ENCODE measurements at places on chromosomes 4 and X.

DNA sequence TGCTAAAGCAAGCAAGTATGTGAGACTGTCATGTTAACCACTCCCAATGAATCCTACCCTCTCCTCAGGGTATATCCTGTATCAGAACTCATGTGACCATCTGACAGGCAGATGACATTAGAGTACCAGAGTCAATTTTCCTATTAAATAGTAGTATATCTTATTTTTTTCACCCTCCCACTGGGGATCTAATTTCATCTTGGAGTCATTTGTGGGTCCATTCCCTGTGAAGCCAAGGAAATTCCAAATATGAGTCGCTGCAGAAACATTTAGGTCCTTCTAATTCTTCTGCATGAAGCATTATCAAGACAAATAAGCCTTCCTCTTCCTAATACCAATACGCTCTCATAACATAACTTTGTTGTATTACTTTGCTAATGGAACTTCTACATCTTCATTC lies 52.2 kb upstream of the BLTP1 start:
- DNase-seq = no peak

GRCh38 chrX:2342281-2342688 lies 158.5 kb downstream of the DHRSX start:
- no peak for DNase-seq

GRCh38 chr4:111068883-111069282 lies 446.0 kb upstream of the PITX2 start:
- DNase-seq = no peak

DNA sequence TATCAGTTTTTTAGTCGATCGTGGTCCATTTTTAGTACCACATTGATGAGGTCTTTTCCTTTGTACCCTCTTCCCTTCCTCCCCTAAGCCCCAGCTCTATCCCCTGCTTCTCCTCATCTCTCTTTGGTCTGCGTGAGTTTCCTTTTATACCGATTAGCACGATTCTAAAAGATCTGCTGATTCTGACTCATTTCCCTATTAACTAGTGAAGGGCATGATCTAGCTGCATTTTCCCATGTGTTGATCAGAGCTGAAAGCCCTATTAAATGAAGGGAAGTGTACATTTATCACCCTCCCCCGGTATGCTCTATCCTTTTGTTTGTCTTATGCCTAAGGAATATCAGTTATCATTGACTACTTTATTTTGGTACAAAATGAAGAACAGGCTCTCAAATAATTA lies 181.7 kb upstream of the NPY2R start:
- no peak for DNase-seq

GRCh38 chr4:34202154-34202553 lies 2042.2 kb downstream of the ARAP2 start:
- no peak for DNase-seq

DNA sequence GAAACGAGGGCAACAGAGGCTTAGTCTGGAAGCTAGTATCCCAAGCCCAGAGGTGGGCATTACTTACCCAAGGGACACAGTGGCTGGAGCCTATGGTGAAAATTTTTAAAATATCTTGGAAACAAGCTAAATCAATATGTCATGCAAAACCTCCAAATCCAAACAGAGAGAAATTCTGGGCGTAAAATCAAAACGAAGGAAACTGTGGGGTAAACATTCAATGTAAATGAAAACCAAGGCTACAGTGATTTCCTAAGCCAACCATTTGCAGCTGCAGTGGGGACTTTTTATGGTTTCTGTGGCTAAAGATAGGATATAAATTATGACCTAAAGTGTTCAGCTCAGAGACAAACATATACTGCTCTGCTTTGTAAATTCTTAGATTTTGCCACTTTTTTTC lies 507.7 kb upstream of the DIAPH2 start:
- DNase-seq = no peak
